Activated CD4-positive, alpha-beta T cell treated with anti-CD3 and anti-CD28 coated beads, Interleukin-2, Interleukin-6, amounts not matched to agents 100 ng/mL and 50 ng/mL, durations not matched to agents 16 hours and 8 hours (primary cell): ENCODE measurements at places on chromosomes 3 and 15.
A peak's percentile ranks its signal among the peaks of the same experiment; 100 is the strongest.

DNA sequence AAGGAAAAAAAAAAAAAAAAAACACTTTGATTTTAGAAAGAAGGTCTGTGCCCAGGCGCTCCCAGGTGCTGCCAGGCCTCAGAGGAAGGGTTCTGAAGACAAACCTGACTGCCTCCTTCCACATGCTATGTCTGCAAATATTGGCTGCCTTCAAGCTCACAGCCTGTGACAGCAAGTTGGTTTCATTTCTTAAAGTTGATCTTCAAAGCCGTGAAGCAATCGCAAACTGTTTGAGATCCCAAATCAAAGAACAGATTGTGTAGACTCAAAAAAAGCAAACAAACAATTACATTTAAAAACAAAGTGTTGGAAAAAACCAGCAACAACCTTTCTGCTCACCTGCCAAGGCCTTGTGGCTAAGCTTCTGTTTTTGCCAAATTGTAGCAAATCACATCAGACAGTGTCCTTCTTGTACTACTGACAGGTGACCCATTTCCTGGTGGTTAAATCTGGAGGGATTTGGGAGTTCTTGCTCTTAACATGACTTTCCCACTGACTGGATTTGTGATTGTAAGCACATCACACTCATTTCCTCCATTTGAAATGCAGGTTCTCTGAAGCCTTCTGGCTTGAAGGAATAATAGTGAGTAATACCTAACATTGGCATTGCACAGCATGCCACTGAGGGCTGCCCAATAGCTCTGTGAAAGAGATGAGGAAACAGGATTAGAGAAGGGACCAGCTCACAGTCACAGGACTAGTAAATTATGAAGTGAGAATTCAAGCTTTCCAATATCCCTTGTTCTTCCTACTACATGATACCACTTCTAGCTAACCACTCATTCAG is 502.4 kb downstream of the LPP start:
- DNase-seq, result peak; percentile 8

DNA sequence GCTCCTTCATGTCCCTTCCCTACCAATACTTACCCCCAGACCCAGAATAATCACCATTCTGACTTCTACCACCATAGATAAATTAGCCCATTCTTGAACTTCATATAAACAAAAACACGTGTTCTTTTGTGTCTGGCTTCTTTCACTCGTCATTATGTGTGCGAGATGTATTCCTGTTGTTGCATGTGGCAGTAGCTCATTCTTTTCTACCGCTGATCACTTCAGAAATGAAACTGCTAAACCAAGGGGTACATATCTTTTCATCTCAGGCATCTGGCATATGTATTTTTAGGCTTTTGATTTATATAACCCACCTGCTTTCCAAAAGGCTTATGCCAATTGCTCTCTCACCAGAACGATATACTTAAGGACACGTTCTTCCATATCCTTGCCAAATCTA is 13.8 kb upstream of the SCG3 start:
- DNase-seq, result no peak

DNA sequence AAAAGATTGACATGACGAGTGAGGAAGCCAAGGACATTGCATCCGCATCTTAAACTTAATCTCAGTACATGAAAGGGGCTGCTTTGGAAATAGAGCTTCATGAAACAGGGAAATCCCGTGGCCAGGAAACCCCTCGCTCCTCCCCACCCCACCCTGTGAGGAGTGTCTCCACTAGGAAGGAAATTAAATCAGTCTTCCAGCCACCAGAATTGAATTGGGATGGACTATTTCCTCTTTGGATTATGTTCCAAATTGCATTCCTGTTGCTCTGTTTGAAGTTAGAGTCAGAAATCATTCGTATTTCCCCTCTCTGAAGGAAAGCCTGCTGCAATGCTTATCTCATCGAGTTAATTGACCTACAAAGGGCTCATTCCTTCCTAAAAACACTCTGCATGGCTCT is 35.8 kb downstream of the CLDN11 start:
- DNase-seq, result no peak

DNA sequence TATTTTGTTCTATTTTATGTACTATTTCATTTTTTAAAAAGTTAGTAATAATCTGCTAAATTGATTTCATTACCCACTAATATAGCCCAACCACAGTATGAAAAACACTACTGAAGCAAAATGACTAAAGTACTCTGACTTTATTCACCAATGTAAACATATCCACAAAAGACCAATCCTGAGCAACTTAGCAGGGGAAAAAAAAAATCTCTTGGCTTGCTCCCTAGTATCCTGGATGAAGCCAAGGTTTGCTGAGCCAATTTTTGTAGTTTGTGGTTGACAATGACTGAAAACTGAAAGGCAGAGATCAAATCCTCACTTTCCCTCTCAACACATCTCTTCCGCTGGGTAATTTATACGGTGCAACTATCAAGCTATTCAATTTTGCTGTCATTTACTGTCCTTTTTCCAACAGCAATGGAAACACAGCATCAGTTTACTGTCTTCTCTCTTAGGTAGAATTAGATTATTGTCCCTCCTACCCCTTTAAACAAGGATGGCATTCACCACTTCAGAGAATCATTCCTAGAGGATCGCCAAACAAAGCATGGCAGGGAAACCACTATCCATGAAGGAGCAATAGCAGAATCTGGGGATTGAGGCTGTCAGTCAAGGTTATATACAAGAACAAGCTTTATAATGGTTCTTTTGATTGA is 149.7 kb downstream of the THRB start:
- DNase-seq, result no peak

- DNase-seq, result no peak
These were observed 143.6 kb downstream of the NAALADL2 start for GRCh38 chr3:175002732-175003143.

DNA sequence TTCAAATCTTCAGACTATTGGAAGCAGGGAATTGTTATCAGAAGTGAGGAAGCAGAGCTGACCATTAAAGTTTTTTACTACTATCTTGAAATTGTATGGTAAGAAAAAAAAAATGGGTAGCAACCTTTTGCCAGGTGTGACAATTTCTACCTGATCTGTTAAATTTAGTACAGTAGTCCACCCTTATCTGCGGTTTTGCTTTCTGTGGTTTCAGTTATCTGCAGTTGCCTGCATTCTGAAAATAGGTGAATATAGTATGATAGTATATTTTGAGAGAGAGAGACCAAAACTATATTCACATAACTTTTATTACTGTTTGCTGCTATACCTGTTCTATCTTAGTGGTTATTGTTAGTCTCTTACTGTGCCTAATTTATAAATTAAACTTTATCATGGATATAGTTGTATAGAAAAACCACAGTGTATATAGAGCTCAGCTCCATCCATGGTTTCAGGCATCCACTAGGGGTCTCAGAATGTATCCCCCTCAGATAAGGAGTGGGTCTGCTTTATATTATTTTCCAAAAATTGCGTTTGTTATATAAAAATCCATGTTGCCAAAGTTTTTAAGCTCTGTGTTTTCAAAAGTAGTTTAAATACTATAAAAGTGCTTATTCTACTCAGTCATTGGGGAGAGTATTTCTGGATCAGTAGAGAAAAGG is 69.9 kb downstream of the PTPRG start:
- DNase-seq, result no peak

DNA sequence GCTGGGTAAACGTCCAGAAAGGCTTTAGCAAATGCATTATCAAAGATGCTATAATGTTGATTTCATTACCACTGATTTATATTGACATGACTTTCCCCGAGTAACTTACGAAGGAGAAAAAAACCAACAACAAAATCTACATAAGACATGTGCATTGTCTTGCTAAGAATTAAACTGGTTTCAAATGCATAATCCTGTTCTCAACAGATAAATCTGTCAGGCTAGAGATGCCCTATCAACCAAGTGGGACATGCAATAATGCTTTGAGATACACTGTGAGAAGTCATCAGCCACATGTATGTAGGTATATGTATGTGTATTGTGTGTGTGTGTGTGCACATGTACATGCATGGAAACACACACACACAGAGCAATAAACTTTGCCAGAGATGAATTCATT is 195.6 kb downstream of the MEIS2 start:
- DNase-seq, result no peak

DNA sequence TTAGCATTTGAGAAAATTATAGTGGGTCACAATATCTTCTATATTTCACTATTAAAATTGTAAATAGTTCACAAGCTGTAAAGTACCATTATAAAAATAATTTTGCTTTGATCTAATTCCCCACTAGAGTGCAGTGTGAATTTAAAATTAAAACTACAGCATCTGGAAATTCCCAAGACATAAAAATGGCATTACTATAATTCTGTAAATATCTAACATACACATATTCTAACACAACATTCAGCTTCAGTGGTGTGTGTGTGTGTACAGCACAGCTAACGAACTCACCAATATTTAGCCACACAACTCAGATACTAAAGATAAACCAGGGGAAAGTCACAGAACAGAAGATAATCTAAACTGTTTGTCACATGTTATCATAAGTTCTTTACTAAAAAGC is 424.9 kb upstream of the ZNF385D start:
- no peak for DNase-seq

- no peak for DNase-seq
These were observed 83.1 kb downstream of the PGPEP1L start for GRCh38 chr15:98924401-98925049.

GRCh38 chr3:63976161-63976871 is 47.0 kb downstream of the PSMD6 start:
- DNase-seq, result no peak

- no peak for DNase-seq
These were observed 57.1 kb downstream of the CLDN1 start for GRCh38 chr3:190265126-190265525.

GRCh38 chr15:75832114-75832513 is 11.1 kb upstream of the UBE2Q2 start:
- DNase-seq, result no peak

DNA sequence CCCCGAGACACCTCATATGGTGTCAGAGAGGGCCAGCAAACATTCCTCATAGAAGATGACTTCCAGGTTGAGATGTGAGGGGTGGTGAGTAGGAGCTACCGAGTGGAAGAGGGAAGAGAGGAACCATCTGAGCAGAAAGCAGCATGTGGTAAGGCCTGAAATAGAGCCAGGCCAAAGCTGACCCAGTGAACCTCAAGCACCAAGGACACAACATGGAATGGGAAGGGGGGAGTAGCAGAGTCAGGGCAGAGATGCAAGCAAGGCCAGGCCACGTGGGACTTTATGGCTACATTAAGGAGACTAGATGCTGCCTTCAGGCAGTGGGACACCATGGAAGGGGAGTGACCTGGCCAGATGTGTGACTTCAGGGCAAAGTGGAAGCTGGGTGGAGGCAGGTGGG is 38.3 kb upstream of the WNT5A start:
- DNase-seq, result no peak

GRCh38 chr3:39327746-39328349 is 1.7 kb upstream of the CCR8 start:
- peak; percentile 73 for DNase-seq

- DNase-seq, result no peak
These were observed 54.7 kb downstream of the EEFSEC start for GRCh38 chr3:128207951-128208350.

DNA sequence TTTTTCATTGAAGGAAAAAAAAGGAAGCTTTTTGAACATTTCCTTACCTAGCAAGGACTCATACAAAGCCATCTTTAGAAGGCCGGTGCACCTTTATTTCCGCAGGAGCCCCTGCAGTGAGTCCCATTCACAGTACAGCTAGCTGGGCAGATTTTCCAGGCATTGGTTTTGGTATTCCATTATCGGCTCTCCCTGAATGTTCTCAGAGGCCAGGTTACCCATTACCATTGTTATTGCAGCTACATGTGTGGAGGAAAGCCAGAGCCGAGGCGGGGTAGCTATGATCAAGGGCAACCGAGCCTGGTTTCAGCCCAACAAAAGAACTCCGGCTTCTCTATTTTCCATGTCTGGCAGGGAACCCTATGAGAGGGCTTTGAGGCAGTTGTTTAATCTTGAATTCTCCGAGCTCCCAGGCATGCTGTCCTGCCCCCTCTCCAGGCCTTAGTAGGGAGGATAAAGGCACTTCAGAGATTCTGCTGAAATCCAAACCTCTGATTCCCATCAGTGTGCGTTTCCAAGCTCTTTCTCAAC is 100.3 kb downstream of the LRRK1 start:
- no peak for DNase-seq

DNA sequence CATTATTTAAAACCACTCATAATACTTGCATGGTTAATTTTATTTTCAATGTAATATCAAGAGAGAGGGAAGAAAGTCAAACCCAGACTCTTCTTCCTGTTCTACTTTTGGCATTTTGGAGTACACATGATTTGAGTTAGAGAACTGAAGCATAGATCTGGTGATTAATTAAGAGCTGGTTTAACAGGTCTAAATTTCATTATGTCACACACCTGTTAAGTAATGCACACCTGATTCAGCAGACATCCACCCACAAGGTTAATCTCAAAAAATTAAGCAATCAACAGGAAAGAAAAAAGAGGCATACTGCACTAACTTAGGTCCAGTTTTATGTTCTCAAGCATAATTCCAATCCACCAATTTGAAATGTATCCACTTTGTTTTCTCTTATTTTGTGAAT is 101.1 kb upstream of the ICE2 start:
- no peak for DNase-seq

GRCh38 chr15:80727196-80727595 is 32.1 kb downstream of the ABHD17C start:
- no peak for DNase-seq

GRCh38 chr15:28114721-28115622 is 15.9 kb upstream of the OCA2 start:
- DNase-seq, result no peak

- no peak for DNase-seq
These were observed 37.6 kb downstream of the C2CD4A start for GRCh38 chr15:62104401-62104800.

DNA sequence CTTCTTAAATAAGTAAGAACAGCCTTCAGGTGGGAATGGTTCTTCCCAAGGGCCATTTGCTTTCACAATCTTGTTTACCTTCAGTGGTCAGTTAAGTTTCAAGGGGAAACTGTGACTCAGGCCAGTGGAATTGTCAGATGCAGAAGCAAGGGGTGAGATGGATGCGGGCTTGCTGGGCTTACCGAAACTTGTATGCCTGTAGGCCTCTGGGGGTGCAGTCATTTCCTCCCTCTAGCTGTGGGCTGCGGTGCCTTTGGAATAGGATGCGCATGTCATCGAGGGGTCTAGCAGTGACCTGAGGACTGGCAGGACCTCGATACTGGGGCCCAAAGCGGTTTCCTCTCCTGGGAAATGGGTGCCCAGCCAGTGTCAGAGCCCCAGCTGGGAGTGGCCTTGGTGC is 121.6 kb downstream of the EEFSEC start:
- no peak for DNase-seq

DNA sequence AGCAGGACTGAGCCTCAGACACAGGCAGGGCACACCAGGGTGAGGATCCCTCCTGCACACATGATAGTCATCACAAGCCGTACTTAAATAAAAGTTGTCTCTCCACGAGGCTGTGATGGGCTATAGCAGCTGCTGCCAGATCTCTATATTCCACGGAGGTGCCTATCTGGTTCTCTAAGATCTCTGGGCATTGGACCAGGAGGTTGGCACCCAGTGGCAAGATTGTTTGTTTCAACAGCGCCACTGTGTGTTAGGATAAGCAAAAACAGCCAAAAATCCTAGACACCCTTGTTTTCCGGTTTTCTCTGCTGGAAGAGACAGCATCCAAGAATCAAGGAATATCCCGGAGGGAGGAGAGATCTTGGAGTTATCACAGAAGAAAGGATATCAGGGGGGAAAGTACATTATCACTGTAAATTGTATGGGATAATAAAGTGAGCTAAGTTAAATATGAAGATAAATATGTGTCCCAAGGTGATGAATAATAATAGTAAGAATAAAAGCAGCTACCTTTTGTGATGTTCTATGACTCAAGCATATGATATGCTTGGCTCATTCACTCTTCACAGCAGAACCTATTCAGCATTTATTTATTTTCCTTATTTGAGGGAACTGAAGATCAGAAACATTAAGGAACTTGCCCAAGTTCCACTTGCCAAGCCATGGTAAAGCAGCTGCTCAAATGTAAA is 90.6 kb upstream of the AKAP13 start:
- peak; percentile 25 for DNase-seq

- DNase-seq, result no peak
These were observed 283.1 kb upstream of the LRRFIP2 start for GRCh38 chr3:37457378-37458065.
